ENCODE measurements at places on chromosomes 6 and 20. TPM values are rescaled to one million over a fixed set of nuclear protein-coding genes. Genes with fewer than 3 reads are reported as not detected.

- DNase-seq: no peak
Observed at GRCh38 chr6:87661503-87661902, 40.5 kb downstream of the AKIRIN2 start.

DNA sequence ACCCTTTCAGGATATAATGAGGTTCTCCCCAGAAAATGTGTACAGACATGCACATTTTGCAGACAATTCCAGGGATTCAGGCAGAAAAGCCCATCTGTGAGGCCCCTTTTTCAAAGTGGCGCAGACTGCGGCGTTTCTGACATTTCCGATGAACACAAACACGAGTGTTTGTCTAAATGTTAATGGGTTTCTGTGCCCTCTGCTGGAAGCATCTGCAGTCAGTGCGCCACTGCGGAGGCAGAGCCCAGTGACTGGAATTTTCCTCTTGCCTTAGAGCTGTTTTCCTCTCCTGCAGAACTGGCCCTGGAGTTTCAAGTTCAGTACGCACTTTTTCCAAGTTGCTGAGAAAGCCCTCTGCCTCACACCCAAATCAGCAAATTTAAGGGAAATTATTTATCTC lies 15.3 kb downstream of the ANKRD60 start:
- no peak for DNase-seq

GRCh38 chr6:44024574-44025219 lies 102.6 kb downstream of the MRPL14 start:
- no peak for DNase-seq

- DNase-seq: no peak
Observed at GRCh38 chr6:127618729-127619128, 41.8 kb downstream of the C6orf58 start.

GRCh38 chr6:170043881-170044790 lies 246.7 kb downstream of the DLL1 start:
- DNase-seq: no peak

DNA sequence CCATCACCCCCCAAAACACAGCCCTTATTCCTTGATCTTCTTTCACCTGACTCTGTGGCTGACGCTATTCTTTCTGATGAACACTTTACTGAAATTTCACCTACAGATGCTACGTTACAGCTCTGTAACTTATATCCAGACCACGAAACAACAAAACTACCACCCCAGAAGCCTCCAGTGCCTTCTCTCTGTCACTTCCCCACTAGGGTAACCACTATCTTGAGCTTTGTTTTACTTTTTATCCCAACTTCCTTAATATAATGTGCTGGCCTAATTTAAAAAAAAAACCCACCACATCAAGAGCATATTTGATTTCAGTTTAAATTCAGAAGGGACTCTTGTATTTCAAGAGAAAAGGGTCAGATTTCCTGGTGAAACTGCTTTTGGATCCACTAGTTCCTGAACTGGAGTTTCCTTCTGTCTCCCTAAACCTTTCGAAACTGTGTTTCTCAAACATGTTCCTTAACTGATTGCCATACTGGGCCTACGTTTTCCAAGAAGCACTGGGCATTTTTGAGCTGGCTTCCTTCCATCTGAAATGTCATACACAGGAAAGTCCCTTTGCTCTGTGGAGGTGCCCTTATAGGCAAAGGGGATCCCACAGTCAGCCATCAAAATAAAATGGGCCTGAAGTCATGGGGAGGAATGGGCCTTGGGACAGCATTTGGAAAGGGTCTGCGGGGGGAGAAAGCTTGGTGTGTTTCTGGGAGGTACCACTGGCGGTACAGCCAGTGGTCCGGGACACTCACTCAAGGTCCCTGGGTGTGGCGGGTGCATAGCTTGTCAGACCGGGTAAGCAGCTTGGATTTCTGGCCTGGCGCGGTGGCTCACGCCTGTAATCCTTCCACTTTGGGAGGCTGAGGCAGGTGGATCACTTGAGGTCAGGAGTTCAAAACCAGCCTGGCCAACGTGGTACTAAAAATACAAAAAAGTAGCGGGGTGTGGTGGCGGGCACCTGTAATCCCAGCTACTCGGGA lies 25.8 kb upstream of the RTF2 start:
- no peak for DNase-seq

RCAN2 gene
- 20.9 TPM for total RNA-seq

ETV7 gene
- 2.2 TPM for total RNA-seq

TP53TG5 gene
- not detected for total RNA-seq

Measured in vagina (tissue), 2 donors.